ENCODE measurements at places on chromosomes 2 and 18.

GRCh38 chr2:235690082-235690808 is 196.4 kb downstream of the AGAP1 start:
- no peak for DNase-seq

- DNase-seq: no peak
Observed at GRCh38 chr2:37590119-37590571, 81.3 kb downstream of the CDC42EP3 start.

DNA sequence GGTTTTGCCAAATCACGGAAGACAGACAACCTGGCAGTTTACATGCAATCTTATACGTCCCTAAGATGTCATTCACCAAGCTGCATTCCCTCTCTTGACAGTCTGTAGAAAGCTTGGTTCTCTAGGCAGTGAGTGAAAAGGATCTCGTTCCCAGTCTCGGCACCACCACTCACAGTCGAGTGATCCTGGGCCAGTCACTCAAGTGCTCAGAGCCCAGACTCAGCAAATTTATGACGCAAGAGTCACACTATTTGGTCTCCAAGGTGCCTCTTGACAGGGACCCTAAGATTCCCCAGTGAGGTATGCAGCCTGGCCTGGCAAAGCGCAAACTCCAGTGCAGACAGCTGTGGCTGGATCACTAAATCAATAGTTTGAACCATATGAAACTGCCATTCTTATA is 77.9 kb downstream of the EIPR1 start:
- DNase-seq: no peak

DNA sequence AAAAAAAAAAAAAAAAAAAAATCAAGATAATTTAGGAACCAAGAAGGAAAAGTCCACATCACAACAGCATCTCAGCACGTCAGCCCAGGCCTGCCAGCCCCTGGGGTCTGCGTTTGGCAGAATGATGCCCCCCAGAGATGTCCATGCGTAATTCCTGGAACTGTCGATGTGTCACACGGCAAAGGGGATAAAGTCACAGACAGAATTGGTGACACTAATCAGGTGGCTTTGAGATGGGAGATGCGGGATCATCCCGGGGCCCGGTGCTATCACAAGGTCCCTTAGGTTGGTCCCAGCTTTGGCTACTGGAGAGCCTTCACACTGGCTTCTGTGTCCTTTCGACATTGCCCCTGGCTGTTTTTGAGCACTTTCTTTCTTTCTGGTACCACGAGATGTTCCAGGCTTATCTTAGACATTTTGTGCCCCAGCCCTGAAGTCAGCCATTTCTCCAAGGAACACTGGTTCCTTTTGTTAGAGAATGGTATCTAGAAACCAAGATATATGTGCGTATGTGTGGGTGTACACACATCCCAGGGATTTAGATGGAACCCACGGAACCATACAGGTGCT is 20.7 kb downstream of the RAMP1 start:
- DNase-seq: no peak

DNA sequence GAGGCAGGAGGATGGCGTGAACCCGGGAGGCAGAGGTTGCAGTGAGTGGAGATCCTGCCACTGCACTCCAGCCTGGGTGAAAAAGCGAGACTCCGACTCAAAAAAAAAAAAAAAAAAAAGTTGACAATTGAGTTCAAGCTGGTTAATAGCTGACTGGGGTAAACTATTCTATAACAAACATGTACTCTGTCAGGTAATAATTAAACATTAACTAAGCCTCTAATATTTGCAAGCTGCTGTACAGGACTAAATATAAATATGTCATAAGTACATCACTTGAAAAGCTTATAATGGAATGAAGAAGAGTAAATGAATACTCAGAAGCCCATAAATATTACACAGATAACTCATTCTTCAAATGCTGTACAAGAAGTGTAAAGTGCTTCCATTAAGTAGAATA is 190.4 kb upstream of the CRIM1 start:
- DNase-seq: no peak

GRCh38 chr2:48444404-48444803 is 85.5 kb upstream of the STON1 start:
- no peak for DNase-seq

DNA sequence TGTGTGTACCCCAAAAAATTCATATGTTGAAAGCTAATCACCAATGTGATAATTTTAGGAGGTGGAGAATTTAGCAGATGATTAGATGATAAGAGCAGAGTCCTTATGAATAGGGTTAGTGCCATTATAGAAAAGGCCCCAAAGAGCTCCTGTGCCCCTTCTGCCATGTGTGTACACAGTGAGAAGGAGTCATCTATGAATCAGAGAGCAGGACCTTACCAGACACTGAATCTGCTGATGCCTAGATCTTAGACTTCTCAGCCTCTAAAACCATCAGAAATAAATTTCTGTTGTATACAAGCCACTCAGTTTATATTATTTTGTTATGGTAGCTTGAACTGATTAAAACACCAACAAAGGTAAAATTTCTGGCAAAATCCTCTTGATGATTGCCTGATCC is 560.0 kb upstream of the CDH2 start:
- DNase-seq: no peak

DNA sequence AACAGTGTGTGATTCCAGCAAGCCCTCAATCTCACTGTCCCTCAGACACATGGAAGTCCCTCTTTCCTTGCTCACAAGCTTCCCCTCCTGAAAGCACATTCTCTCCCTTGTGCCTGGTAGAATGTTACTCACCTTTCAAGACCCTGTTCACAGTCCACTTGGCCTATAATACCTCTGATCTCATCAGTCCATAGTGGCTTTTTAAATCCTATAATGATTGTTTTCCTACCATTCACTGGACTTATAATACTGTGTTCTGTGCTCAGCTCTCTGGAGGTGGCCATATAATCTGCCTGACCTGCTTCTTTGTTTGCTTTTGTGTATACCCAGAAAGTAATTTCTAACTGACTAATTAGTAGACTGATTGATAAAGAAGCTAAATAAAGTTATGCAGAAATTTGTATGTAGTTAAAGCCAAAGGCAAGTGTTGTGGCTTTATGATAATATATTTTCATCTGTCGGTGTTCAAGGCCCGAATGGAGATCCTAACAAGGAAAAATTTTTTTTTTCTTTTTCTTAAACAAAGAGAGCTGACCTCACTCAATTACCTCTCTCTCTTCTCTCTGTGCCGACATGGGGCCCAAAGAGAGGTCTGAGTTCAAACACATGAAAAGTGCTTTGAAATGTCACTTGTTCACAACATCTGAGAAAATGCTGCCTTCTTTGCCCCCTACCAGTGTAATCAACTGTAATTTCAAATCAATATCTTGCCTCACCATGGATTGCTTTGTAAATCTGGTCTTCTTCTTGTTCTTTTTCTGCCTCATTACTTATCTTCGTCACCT is 1033.0 kb upstream of the PIK3C3 start:
- no peak for DNase-seq

- DNase-seq: no peak
Observed at GRCh38 chr2:20135631-20136050, 84.2 kb upstream of the LAPTM4A start.

- no peak for DNase-seq
Observed at GRCh38 chr2:17226941-17227490, 291.2 kb downstream of the RAD51AP2 start.
